ENCODE measurements at places on chromosomes 7 and 10. TPM values are rescaled to one million over a fixed set of nuclear protein-coding genes. Genes with fewer than 3 reads are reported as not detected.

Gene PRTFDC1
- total RNA-seq: 3.3 TPM

DNA sequence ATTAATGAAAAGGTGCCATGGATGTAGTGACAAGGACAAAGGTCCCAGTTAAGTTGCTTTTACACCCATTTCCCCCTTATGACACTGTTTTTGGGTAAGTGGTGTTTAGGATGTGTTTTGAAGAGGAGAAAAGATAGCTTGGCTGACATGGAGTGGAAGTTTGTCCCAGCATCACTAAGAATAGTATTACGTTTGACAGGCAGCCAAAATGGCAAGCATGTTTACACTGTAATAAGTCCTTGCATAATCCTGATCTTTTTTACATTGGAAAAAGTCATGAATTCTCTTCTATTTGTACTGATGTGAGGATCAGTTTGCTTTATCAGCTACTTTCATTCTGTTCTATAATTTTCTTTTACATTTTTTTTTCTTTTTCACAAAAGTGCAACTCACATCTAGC, 137.8 kb downstream of the CHRM2 start:
- H3K4me3 ChIP-seq: no peak overlapping the region
- no peaks in the 10 kb centered on the region for H3K4me1 ChIP-seq
- no peak for DNase-seq
- H3K27me3 ChIP-seq: no peaks in the 10 kb centered on the region

- no peaks in the 10 kb centered on the region for H3K36me3 ChIP-seq
- no peaks in the 10 kb centered on the region for H3K4me1 ChIP-seq
- H3K27me3 ChIP-seq: no peaks in the 10 kb centered on the region
- no peak for DNase-seq
- H3K4me3 ChIP-seq: no peak overlapping the region
These were observed 13.5 kb downstream of the LARP4B start for GRCh38 chr10:917999-918398.

DNA sequence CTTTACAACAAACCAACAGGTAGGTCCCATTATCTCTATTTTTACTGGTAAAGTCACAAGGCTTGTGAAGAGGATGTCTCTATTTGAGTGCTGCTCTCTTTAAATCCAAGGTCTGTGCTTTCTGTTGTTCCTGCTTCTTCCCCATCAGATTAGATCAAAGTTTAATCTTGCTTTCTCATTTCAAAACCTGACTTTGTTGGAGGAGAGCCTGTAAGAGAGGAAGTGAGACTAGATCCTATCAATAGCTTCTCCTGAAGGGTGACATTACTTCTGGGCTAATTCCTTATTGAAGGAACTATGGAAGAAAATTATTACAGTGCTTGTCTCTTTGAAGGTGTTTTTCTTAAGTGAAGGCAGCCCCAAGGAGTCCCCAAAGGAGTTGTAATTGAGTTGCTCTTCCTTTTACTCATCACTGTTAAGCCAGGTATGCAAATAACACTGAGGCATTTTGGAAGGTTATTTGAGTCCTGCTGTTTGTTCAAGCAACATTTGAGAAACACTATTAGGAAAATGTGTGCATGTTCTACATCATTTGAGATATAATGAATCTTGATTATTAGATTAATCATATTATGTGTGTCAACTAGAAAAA, 146.2 kb upstream of the MBL2 start:
- no peak for DNase-seq
- H3K27ac ChIP-seq: no peak overlapping the region
- no peaks in the 10 kb centered on the region for H3K36me3 ChIP-seq
- no peaks in the 10 kb centered on the region for H3K4me1 ChIP-seq
- no peak overlapping the region for H3K4me3 ChIP-seq

GRCh38 chr7:28481091-28481926, 69.0 kb downstream of the CREB5 start:
- peak overlapping the region; percentile 27 for H3K27ac ChIP-seq
- no peaks in the 10 kb centered on the region for H3K27me3 ChIP-seq
- H3K4me1 ChIP-seq: no peaks in the 10 kb centered on the region
- no peak for DNase-seq
- no peak overlapping the region for H3K4me3 ChIP-seq

DNA sequence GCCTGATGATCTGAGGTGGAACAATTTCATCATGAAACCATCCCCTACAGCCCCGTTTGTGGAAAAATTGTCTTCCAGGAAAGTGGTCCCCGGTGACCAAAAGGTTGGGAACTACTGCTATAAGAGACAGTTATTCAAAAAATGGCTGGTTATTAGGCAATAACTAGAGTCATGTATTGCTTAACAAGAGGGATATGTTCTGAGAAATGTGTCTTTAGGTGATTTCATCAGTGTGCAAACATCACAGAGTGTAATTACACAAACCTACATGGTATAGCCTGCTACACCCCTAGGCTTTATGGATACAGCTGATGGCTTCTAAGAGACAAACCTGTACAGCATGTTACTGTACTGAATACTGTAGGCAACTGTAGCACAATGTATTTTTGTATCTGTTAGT, 71.3 kb upstream of the CSTF2T start:
- no peaks in the 10 kb centered on the region for H3K27me3 ChIP-seq
- H3K4me3 ChIP-seq: no peak overlapping the region
- no peak overlapping the region for H3K27ac ChIP-seq
- no peaks in the 10 kb centered on the region for H3K36me3 ChIP-seq
- no peaks in the 10 kb centered on the region for H3K4me1 ChIP-seq

DNA sequence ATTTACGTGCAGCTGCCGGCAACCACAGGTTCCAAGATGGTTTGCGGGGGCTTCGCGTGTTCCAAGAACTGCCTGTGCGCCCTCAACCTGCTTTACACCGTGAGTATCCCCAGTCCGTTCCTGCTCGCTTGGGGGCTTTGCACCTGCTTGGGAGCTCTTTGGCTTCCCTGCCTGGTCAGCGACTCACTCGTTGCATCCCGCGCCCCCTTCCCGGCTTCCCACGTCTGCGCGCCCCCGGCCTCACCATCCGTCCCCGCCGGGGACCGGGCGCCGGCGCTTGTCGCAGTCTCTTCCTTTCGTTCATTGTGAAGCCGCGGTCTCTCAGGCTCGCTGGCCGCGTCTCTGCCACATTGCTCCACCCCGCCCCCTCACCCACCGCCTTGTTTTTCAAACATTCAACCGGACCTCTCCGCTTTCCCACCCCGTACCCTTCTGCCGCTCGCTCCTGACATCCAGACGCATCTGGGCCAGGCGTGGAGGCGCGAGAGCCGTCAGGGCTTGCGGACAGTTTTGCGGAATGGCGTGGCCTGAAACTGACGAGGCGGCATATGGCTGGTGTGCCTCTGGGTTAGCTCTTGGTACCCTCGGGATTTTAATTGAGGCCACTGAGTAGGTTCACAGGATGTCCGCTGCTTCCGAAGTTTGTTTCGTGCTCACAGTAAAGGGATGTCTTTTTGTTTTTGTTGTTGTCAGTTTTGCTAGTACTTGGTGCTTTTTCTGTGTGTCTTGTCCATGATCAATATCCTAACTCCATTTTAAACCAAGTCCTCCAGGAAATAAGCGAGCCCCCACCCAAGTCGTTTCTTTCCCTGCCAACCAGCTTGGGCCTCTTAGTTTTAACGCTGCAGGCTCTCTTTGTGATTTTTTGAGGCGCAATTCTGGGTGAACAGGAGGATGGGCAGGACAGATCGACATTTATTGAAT, 639 bp downstream of the TSPAN13 start:
- peak; percentile 52 for DNase-seq
- H3K4me3 ChIP-seq: peak overlapping the region; percentile 81
- H3K27ac ChIP-seq: peak overlapping the region; percentile 74
- H3K4me1 ChIP-seq: no peaks in the 10 kb centered on the region
- no peaks in the 10 kb centered on the region for H3K36me3 ChIP-seq

DNA sequence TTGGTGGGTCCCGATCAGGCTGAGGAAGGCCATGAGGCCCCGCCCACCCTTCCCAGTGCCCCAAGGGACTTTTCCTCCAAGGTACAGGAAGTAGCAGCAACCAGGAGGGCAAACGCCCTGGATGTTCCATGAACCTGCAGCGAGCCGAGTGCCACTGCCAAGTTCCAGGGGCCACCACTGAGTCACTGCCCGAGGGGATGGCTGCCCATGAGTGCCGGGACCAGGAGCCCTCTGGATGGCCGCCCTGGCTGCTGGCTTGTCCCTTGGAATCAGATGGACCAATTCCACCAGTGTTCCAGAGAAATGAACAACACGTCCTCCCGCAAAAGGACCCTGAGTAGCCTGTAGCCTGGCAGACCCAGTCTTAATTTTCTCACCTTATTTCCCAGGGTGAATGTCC, 74.2 kb downstream of the ZRANB1 start:
- no peaks in the 10 kb centered on the region for H3K36me3 ChIP-seq
- H3K4me3 ChIP-seq: peak overlapping the region; percentile 31
- H3K27ac ChIP-seq: peak overlapping the region; percentile 87
- no peaks in the 10 kb centered on the region for H3K27me3 ChIP-seq
- H3K4me1 ChIP-seq: peaks cover 20% of the 10 kb centered on the region
- no peak for DNase-seq

DNA sequence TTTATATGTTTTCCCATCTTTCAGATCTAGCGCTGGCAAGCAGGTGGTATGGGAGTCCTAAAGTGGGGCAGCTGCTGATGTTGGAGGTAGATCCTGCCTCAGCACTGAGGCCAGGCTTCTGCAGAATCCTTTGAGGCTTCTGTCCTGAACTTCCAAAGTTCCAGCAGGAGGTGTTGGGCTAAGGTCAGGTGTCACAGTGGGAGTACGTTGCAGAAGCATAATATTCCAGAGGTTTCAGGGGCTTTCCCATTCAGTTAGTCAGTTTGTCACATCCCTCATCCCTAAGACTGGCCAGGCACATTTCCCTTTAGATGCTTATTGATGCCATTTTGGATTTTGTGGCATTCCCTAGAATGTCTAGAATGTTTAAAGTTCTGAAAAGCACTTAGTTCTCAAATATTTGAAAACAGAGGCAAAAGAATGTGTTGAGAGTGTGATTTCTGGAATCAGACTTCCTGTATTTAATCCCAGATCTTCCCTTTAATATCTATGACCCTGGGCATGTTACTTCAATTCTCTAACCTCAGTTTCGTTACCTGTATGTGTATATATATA, 319.1 kb upstream of the PHYHIPL start:
- H3K4me3 ChIP-seq: no peak overlapping the region
- no peaks in the 10 kb centered on the region for H3K36me3 ChIP-seq
- no peak for DNase-seq
- no peaks in the 10 kb centered on the region for H3K27me3 ChIP-seq
- no peaks in the 10 kb centered on the region for H3K4me1 ChIP-seq

Gene RPEL1
- total RNA-seq: not detected

DNA sequence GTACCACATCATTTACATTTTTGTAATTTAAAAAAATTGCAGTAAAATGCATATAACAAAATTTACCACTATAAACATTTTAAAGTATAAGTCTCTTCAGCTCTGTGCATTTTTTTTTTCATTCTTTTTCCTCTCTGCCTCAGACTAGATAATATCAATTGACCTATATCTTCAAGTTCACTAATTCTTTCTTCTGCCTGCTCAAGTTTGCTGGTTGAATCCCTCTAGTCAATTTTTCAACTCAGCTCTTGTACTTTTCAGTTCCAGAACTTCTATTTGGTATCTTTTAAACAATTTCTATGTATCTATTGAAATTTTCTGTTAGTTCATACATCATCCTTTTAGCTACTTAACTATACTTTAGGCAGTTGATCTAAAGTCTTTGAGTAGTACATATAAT, 112.0 kb downstream of the MICU1 start:
- no peak overlapping the region for H3K27ac ChIP-seq
- no peaks in the 10 kb centered on the region for H3K27me3 ChIP-seq
- H3K4me3 ChIP-seq: no peak overlapping the region
- H3K4me1 ChIP-seq: no peaks in the 10 kb centered on the region
- no peaks in the 10 kb centered on the region for H3K36me3 ChIP-seq

DNA sequence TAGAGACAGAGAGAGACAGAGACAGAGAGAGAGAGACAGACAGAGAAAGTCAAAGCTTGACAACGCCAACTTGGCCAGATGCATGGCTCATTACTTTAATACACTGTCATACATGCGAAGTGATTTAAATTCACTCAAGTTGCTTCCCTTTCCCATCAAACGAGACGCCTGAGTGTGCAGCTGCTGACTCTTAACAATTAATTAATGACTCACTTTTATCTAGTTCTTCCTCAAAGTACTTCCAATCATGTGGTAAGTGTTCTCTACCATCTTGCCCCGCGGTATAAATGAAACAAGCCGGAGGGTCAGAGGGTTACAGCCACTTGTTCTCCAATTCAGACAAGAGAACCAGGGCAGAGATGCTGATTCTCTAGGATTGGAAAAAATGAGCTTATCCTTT, 90.8 kb downstream of the SFMBT2 start:
- no peak overlapping the region for H3K27ac ChIP-seq
- no peak for DNase-seq
- peaks cover 10% of the 10 kb centered on the region for H3K4me1 ChIP-seq

GRCh38 chr7:68238204-68238805, 1241.7 kb downstream of the TYW1 start:
- no peaks in the 10 kb centered on the region for H3K27me3 ChIP-seq
- no peak overlapping the region for H3K27ac ChIP-seq
- no peaks in the 10 kb centered on the region for H3K36me3 ChIP-seq
- H3K4me1 ChIP-seq: no peaks in the 10 kb centered on the region

GRCh38 chr7:140144821-140145220, 32.0 kb downstream of the KDM7A start:
- no peak overlapping the region for H3K4me3 ChIP-seq
- no peaks in the 10 kb centered on the region for H3K36me3 ChIP-seq
- H3K27me3 ChIP-seq: no peaks in the 10 kb centered on the region
- no peak overlapping the region for H3K27ac ChIP-seq
- no peaks in the 10 kb centered on the region for H3K4me1 ChIP-seq

GRCh38 chr7:111752022-111752582, 189.8 kb upstream of the IMMP2L start:
- no peak for DNase-seq
- H3K27me3 ChIP-seq: no peaks in the 10 kb centered on the region
- H3K27ac ChIP-seq: no peak overlapping the region
- no peaks in the 10 kb centered on the region for H3K36me3 ChIP-seq
- H3K4me1 ChIP-seq: no peaks in the 10 kb centered on the region

Gene ASIC3
- 3.3 TPM for total RNA-seq

DNA sequence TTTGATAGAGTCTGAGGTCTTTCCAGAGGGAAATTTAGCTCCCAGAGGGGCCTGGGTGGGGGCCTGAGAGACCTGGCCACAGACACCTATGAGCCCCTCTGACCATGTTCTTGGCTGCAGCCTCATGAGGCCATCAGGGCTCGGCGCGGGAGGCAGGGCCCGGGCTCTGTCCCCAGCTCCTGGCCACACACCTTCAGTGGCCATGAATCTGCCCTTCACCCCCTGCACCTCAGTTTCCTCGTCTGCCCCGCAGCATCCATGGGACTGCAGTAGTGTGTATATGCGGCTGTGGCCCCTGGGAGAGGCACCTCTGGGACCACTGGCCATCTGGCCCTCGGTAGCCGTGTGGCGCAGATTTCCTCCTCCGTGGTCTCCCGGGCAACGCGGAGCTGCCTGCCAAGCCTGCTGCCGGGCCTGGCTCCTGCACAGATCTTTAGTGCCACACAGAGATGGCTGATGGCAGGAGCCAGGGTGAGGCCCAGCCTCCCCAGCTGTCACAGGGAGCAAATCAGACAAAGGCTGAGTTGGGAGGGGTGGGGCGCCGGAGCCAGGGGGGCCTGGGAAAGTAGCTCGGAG, 23.6 kb upstream of the ADCYAP1R1 start:
- DNase-seq: no peak
- H3K27me3 ChIP-seq: no peaks in the 10 kb centered on the region
- H3K4me3 ChIP-seq: no peak overlapping the region
- no peaks in the 10 kb centered on the region for H3K4me1 ChIP-seq
- H3K36me3 ChIP-seq: no peaks in the 10 kb centered on the region

- H3K27ac ChIP-seq: no peak overlapping the region
- no peak overlapping the region for H3K4me3 ChIP-seq
- H3K36me3 ChIP-seq: no peaks in the 10 kb centered on the region
- no peak for DNase-seq
- H3K27me3 ChIP-seq: no peaks in the 10 kb centered on the region
These were observed 56.0 kb upstream of the BTRC start for GRCh38 chr10:101297901-101298486.

- DNase-seq: no peak
- H3K27me3 ChIP-seq: no peaks in the 10 kb centered on the region
- no peak overlapping the region for H3K27ac ChIP-seq
These were observed 5.8 kb upstream of the DHTKD1 start for GRCh38 chr10:12062754-12063482.
